Stimulated activated CD8-positive, alpha-beta memory T cell treated with anti-CD3 and anti-CD28 coated beads, Interleukin-7, amount 100 ng/mL, for 48 hours (primary cell): ENCODE measurements at places on chromosomes 6 and 20.

- DNase-seq: no peak
These were observed 7.0 kb downstream of the ZGPAT start for GRCh38 chr20:63714858-63715257.

DNA sequence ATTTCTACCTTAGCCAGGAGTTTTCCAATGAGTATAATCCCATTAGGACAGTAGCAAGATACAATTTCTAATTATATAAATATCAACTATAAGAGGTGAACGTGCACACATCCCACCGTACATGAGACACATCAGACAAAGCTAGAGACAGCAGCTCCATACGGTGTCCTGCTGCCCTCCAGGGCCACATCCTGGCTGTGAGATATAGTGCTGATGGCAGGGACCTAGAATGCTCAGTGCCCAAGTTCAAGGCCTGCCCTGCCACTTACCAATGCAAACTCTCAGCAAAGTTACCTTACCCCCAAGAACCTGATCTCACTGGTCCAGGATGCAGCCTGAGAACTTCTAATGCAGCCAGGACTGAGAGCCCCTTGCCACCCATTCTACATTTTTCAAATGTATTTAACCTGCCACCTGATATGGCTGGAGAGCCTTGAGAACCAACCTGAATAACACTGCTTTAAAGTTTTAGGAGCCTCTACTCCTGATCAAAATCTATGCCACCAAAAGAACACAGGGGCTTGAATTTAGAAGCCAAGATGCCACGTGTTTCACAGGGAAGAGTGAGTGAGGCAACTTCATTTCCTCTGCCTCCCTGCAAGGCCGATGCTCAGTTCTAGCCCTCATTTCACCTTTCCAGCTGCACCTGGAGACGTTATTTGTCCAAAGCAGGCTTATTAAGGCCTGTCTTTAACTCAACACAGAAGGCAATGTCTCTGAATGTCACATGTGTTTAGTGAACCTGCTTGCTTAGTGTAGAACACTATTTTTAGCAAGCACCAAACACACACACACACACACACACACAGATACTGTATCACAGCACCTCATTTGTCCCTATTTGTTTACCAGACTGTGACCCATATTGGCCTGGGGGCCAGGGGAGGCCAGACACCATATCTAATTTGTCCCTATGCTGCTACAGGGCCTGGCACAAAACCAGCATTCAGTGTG, 6.1 kb downstream of the NFATC2 start:
- DNase-seq: no peak

- DNase-seq: no peak
These were observed 449 bp upstream of the AVP start for GRCh38 chr20:3084986-3085360.

DNA sequence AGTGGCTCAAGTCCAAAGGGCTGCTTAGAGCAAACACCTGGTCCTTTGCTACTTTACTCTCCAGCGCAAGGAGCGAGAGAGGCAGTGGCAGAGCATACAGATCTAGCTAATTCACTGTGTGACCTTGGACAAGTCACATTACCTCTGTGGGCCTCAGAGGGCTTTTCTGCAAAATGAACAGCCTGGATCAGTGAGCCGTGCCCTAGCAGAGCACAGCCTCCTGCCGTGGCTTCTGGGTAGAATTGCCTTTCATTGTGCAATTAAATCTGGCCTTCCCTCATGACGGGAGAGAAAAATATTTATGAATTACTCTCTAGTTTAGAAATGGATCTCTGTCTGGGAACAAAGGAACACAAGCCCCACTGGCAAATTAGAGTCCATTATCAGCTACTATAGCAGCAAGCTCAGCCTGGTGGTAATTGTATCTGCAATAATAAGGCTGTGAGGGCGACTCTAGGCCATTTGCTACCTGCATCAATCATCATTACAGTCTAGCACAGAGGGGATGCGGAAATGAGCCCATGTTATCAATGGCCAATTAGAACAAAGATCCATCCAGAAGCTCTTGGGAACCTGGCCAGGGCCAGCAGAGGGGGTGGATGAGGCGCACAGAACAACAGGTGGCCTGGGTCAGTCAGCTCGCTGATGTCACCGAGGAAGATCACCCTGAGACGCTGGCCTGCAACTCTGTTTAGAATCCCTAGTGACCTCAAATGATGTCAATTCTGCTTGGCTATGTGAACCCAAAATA, 114.2 kb upstream of the LY86 start:
- no peak for DNase-seq

DNA sequence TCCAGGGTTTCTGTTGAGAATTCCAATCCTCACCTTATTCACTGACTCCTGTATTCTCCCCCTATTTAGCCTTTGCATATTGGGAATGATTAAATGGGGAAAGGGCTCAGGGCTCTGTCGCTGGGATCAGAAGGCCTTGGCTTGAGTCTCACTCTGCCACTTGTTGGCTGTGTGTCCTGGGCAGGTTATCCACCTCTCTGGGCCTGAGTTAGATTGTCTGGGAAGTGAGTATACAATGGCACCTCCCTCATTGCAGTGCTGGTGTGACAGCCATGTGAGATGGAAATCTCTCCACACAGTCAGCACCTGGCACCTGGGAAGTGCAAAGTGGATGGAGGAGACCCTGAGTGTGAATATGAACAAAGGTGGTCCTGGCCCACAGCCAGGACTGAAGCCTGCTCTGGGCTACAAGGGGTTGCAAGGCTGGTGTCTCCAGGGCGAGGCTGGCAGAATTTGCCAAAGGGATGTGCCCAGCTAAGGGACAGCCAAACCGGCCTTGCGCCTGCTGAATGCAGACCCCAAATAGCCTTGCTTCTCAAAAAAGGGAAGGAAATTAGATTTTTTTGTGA, 200.0 kb upstream of the PMEPA1 start:
- no peak for DNase-seq

GRCh38 chr6:147891671-147892070, 383.2 kb downstream of the SAMD5 start:
- no peak for DNase-seq

- no peak for DNase-seq
These were observed 65.5 kb upstream of the NFATC2 start for GRCh38 chr20:51608061-51608460.

GRCh38 chr6:118280210-118280609, 267.9 kb upstream of the PLN start:
- no peak for DNase-seq

DNA sequence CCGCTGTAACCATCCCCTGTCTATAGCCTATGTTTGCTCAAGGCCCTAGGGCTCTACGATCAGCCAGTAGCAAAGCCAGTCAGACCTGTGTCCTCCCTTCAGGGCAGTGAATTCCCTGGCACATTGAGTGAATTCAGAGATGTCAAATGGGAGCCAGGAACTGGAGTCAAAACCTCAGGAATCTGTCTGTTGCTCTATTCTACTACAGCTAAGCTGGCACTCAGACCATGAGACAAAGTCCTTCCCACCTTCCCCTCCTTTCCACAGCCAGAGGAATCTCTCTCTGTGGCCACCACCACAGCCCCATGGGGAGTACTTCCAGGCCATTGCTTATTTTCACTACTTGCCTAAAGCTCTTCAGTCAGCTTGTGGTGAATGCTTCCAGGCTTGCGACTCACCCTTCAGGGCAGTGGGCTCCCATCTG, 82.0 kb downstream of the PKIB start:
- no peak for DNase-seq

GRCh38 chr20:20551409-20551808, 161.0 kb downstream of the RALGAPA2 start:
- DNase-seq: no peak

DNA sequence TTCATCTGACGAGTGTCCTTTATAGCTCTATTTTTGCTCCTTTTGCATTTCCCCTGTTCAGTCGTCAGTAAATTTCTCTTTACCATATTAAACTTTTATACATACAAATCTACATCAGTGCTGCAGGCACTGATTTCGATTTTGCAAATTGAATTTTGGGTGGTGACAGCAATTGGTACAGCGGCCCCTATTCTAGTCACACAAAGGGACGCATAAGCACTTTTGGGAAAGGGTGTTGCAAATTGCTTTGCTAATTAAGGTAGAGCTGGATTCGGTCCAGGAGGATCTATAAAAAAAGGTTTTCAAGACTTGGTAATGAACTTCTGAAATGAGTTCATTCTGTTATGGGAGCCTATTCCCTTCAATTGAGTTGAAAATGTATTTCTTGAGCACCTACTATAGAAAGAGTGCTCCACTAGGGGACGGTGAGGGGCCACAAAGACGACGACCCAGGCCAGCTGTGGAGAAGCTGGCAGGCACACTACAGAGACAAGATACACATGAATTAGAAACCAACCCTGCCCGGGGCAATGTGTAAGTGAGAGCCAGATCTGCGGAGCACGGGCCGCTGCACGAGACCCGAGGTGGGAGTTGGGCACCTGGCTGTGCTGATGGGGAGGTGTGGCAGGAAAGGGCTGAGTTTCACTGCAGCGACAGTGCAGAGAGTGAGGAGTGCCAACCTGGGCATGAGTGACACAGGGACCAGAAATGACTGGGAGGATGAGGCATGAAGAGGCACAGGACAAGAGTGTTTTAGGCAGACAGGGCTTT, 5.4 kb downstream of the UQCC2 start:
- no peak for DNase-seq

DNA sequence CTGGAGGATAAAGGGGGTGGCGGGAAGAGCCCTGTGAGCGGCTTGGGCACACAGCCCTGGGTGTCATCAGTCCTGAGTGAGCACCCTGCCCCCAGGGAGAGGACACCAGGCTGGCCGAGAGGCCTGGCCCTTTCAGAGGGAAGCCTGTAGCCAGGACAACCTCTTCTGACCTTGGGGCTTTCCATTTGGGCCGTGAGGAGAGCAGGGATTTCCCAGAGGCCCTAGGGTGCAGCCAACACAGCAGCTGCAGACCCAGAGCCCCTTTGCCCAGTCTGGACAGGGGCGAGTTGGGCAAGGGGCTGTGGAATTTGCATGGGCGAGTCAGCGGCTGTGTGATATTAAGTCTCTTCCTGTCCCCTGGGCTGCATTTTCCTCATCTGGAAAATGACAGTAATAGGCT, 6.3 kb downstream of the MAP1LC3A start:
- DNase-seq: no peak

GRCh38 chr6:40899684-40900155, 139.3 kb downstream of the UNC5CL start:
- DNase-seq: no peak

DNA sequence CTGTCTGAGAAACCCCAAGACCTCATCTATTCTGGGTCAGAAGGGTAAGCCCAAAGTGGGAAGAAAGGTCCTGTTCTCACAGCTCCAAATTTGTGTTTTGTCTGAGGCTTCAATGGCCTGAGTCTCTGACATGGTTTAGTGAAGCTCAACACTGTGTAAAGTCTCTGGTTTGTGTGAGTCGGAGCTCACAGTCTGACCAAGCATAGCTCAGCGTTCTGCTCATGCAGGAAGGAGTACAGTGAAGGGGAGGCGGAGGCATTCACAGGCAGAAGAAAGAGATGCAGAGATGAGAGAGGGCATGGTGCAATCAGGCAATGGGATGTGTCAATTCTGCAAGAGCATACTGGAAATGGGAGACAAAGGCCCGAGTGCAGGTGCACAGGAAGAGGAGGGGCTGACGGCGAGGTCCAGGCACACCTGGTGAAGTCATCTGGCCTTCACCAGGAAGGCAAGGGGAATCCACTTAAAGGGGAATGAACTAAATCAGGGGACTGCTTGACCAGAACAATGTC, 463.0 kb upstream of the AGPAT4 start:
- no peak for DNase-seq

DNA sequence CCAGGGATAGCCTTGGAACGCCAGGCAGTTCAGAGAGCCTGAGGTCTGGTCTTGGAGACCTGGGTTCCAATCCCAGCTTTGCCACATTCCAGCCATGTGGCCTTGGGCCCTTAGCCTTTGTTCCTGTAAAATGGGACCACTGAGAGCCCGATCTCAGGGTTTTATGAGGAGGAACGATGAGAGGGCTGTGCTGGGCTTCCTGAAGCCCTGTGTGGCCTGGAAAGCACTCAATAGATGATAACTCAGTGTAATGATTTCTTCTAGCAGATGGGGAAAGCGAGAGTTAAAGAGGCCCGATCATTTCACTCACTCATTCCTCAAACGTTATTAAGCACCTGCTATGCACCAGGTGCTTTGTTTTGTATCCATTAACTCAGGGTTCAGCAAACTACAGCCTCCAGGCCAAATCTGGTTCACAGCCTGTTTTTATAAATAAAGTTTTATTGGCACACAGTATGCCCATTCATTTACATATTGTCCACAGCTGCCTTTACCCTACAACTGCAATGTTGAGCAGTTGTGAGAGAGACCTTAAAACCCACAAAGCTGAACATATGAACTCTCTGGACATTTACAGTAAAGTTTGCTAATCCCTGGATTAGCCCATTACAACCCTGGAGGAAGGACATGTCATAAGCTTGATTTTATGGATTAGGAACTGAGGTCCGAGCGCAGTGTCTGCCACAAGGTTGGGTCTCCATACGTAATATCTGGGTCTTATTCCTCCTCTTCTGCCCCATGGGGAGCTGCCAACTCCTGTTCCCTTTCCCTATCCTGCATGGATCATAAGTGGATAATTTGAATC, 90.4 kb downstream of the CEBPB start:
- no peak for DNase-seq

DNA sequence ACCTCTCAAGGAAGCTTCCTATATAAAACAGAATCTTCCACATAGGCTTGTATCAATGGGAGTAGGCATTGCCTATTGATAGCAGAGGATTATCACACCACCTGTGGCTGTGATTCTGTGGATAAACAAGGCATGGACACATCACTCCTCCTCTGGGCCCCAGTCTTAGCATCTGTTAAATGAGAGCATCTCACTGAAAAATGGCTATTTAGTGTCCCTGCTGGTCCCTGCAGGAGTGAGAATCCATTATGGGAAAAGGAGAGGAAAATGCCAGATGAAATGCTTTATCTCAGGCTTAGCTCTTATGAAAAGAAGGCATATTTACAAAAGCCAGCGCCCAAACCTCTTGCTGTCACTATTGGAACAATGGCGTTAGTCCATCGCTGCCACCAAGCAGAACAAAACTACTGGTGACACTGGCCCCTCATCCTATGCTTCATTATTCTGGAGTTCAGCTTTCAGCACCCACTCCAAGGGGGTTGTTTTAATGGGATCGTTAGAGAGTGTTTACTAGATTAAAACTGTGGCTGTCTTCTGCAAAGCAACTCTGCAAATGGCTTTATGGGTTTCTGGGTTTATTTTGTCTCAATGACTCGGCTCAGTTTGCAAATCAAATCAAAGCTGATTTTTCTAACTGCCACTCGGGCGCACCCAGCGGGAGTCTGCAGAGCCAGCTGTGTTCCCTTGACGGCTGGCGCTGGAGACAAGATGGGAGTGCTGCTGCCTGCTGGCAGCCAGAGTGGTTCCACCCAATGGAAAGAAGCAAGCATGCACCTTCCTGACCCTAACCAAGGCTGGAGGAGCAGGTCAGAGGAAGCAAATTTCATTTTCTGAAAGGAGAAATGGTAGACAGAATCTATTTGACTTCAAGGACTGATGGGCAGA, 658.8 kb upstream of the CHD6 start:
- DNase-seq: no peak

- no peak for DNase-seq
These were observed 6.3 kb upstream of the NT5E start for GRCh38 chr6:85443349-85444117.

DNA sequence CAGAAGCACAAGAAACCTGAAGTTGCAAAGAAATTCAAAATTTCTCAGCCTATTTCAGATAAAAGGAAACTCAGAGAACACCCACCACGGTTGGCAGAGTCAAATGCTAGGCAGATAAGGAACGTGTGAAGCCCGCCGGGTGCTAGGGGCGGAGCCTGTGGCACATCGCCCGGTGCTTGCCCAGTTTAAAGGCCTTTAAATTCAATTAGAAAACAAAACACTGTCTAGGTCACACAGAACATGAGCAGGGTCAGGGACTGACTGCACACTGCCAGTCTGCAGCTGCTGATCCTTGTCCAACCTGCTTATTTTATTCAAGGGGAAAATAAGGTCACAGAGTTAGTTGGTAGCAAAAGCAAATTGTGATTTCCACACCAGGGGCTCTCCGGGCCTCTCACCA, 75.8 kb downstream of the PSMG4 start:
- DNase-seq: no peak
